ENCODE measurements at places on chromosomes 16 and 17.

- DNase-seq = no peak
Observed at GRCh38 chr17:20046629-20047028, 37.5 kb downstream of the SPECC1 start.

GRCh38 chr16:88365244-88365865 is 17.4 kb upstream of the ZNF469 start:
- no peak for DNase-seq

GRCh38 chr16:51734220-51734619 is 583.1 kb upstream of the SALL1 start:
- DNase-seq = no peak

- DNase-seq = no peak
Observed at GRCh38 chr16:10386517-10387100, 748 bp downstream of the ATF7IP2 start.

GRCh38 chr17:76106703-76107102 is 3.1 kb upstream of the EXOC7 start:
- DNase-seq = no peak

DNA sequence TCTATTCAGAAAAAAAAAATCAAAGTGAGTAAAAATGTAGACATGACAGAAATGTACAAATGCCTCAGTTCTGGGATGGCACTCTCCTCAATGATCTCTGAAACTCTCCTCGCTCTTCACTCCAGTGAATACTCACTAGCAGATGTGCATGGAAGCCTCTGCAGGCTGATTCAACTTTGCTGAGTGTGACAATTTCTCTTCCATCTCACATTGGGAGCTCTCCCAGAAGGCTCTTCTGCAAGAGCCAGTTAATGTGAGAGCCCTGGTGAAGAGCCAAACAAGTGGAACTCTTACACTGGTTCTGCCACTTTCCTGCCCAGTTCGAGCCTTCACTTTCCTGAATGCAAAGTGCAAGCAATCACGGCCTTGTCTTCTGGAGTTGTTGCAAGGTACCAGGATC is 147.1 kb upstream of the IRX6 start:
- DNase-seq = no peak

DNA sequence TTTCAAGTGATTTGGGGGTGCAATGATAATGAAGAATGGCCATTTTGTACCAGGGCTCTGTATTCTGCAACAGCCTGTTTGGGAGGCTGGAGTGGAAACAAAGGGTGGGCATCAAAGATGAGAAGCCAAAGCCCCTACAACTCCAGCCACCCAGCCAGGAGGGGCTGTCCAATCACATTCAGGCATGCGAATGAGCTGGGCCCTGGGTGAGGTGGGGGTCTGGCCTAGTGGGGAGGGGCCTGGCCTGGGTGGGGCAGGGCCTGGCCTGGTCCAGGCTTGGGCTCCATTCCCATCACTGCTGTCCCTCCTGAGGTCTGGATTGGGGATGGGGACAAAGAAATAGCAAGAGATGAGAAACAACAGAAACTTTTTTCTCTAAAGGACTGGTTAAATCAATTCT is 6.4 kb downstream of the AOC3 start:
- no peak for DNase-seq

DNA sequence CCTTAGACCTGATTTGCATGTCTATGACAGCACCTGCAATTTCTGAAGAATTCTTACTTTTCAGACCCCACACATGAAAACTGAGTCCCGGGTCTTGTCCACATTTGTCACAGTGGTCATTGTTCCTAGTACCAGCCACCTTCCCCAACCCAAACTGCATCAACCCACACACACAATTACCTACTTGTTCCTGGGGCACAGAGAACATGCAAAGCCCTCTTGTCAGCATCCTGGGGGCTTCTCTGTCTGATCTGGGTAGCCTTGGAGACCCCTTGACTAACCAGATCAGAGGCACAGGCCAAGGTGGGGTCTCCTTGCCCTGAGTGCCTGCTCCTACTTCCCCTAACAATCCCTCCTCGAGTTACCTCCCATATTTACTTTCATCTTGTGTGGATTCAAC is 36.7 kb upstream of the PIK3R6 start:
- DNase-seq = no peak

GRCh38 chr17:74337834-74338500 is 11.9 kb downstream of the KIF19 start:
- DNase-seq = no peak

- no peak for DNase-seq
Observed at GRCh38 chr16:85955566-85955965, 56.6 kb downstream of the IRF8 start.

GRCh38 chr17:19720210-19720475 is 3.8 kb upstream of the SLC47A2 start:
- DNase-seq = no peak

DNA sequence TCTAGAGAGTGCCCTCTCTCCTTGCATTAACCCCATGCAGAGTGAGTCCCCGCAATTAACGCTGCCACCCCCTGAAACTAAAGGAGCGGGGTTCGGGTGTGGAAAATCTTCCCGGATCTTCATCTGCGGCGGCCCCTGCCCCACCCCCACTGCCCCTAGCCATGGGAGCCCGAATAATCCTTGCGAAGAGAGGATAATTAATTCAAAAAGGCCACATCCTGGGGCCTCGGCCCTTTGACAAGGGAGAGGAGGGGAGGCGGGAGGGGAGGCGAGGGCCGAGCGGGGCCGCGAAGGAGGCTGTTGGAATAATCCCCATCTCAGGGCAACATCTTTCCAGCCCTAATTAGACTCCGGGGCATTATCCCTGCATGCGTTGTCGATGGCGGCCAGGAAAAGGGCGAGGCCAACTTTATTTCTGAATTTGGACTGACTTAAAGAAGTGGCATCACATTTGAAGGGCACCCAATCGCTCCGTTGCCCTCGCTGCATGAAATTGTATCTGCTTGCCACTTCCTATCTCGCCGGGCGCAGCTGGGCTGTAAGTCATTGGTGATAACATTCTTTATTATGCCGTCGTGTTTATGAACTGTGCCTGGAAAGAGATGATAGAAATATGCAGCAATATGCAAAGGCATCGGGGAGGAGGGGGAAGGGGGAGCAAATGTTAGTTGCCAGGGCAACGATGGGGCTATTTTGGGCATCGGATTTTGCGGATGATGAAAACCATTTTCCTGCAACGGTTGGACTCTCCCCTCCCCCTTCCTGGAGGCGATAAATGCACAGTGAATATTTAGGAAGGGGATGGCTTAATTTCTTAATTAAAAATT is 387.1 kb upstream of the TNRC6C start:
- DNase-seq = no peak

GRCh38 chr16:11620243-11621003 is 33.7 kb upstream of the LITAF start:
- DNase-seq = no peak

DNA sequence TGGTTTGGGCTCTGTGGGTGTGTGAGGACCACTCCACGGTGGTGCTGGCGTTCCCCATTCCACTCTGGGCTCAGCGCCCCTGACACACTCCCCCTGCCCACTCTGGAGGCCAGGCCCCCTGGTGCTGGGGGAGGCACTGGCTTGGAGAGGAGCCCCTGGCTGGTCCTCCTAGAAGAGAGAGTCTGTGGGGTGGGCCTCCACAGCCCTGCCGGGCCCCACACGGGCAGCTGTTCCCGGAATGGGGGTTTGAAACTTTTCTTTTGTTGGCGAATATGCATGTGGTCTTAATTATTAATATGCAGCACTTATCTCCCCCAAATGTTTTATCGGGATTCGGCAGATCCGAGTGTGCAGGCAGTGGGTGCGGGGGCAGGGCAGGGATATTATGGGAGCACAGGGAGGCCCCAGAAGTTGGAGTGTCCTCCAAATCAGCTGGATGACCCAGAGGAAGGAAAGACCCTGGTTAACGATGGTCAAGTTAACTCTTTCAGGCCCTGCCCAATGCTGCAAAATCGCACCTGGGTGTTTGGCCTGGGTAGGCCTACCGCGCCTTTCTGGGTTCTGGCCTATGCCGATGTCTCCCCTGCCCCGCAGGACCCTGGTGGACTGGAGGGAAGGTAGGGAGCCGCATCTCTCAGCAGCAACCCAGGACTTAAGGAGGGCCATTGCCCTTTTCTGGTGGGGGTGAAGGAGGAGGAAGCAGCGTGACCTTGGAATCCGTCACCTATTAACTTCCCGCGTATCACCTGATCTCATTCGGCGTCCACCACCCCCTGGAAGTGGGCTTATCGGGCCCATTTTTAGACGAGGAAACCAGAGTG is 36.0 kb downstream of the TMEM235 start:
- DNase-seq = no peak

DNA sequence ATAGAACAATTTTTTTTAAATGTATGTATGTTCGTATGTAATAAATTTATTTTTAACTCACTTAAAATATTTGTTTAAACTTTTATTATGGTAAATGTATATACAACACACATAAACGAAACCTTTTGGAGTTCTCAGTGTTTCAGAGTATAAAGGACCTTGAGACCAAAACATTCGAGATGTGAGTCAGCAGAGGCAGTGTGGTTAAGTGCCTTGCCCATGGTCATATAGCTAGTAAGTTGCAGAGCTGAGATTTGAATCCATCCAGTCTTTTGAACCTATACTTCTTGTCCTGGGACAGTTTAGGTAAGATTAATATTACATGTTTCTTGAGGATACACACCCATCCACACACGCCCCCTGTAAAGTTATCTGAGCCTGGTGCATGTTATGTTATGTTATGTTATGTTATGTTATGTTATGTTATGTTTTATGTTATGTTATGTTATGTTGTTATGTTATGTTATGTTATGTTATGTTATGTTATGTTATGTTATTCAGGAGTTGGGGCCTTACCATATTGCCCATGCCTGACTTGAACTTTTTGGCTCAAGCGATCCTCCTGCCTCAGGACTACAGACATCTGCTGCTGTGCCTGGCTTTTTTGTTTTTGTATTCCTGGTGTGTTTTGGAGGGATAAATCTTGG is 41.8 kb downstream of the TNRC6A start:
- no peak for DNase-seq

DNA sequence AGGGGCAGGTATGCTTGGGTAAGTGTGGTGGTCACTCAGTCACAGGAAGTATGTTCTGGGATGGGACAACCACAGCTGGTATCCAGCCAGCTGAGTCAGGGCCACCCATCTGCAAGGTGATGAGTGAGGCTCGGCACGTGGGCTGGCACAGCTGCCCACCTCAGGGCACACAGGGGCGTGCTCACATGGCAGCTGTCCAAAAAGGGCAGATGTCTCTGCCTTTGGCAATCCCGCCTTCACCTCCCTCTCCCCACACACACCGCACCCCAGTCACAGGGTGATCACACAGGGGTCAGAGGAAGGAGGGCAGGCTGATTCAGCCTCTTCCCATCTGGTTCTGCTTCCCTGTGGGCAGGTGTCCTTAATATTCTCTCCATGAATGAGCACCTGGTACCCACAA is 85.9 kb upstream of the TOB1 start:
- DNase-seq = peak; percentile 39

- no peak for DNase-seq
Observed at GRCh38 chr16:15900901-15901500, 12.6 kb upstream of the CEP20 start.

- DNase-seq = no peak
Observed at GRCh38 chr16:81549547-81550431, 105.2 kb downstream of the CMIP start.

GRCh38 chr17:66904760-66905624 is 59.5 kb upstream of the CACNG4 start:
- no peak for DNase-seq

DNA sequence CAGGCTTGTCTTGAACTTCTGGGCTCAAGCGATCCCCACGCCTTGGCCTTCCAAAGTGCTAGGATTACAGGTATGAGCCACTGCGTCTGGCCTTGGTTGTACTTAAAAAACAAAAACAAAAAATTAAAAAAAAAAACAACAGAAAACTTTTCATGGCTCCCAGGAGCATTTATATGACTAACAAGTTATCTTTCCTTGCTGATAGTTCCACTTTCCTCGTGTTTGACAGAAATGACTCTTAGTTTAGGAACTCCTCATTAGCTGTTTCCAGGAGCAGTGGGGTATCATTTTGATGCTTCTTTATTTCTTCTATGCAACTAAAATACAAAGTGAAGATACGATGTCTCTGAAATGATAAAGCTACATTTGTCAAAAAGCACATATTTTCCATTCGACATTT is 165.4 kb downstream of the PRKCA start:
- no peak for DNase-seq

DNA sequence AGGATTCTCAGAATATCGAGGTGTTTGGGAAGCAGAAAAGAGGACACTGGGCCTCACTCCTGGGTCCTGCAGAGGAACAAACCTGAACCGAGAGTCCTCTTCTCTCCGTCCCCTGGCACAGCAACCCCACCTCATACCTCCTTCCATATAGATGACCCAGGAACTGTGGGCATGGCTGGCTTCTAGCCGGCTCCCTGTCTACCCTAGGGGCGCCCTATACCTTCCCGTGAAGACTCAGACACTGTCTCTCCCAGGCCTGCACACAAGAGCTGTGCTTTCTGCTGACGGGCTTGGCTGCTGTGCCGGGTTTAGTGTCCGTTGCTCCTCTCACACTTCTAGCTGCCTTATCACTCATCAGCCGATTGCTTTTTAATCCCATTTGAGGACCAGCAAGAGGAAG is 46.5 kb upstream of the CRISPLD2 start:
- DNase-seq = no peak

DNA sequence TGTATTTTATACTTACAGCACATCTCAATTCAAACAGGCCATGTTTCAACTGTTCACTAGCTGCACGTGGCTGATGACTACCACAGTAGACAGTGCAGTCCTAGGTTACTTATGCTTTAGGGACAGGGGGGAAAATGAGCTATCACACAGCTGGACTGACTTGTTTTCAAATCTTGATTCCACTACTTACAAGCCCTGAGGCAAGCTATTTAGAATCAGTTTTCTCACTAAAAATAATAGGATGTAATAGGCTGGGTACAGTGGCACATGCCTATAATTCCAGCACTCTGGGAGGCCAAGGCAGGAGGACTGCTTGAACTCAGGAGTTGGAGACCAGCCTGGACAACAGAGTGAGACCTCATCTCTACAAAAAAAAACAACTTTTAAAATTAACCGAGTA is 10.3 kb downstream of the GLG1 start:
- DNase-seq = no peak

DNA sequence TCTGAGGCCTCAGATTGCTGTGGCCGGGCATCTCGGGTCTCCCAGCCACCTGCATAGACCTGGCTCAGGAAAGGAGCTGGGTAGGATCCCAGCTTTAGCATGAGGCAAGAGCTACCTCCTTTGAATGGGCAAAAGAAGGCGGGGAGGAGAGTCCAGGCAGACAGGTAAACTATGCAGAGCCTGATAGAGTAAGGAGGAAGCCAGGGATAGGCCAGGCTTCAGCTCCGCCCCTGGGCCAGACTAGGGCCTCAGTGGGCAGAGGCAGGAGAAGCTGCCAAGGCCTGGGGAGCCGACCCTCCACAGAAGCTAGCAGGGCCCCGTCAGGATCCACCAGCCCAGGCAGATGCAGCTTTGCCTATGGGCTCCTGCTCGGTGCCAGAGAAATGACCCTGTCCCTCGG is 22.6 kb upstream of the UBE2G1 start:
- no peak for DNase-seq
